Activated T-helper 1 cell treated with anti-CD3 and anti-CD28 coated beads, Interleukin-12 subunit alpha, Interleukin-12 subunit beta, Interleukin-2, Interleukin-4 antibody, amounts not matched to agents 30 ng/mL and 10 ng/mL and 1 ng/mL, durations not matched to agents 14 hours and 24 hours and 36 hours (primary cell): ENCODE measurements at places on chromosomes 2 and 18. TPM values are rescaled to one million over a fixed set of nuclear protein-coding genes. Genes with fewer than 3 reads are reported as not detected.

Gene SLC5A7
- total RNA-seq: not detected in 2 replicates

Gene MARS2
- total RNA-seq: 22.6 and 22.9 TPM in 2 replicates

Gene TACR1
- not detected in 2 replicates for total RNA-seq

Gene TCF23
- not detected in 2 replicates for total RNA-seq

Gene EPB41L3
- total RNA-seq: 1.7 and 2.7 TPM in 2 replicates

Gene TGFA
- total RNA-seq: not detected in 2 replicates

Gene ING5
- total RNA-seq: 50.1 and 57.5 TPM in 2 replicates

Gene CROCC2
- not detected in 2 replicates for total RNA-seq

Gene C2orf78
- not detected in 2 replicates for total RNA-seq

DNA sequence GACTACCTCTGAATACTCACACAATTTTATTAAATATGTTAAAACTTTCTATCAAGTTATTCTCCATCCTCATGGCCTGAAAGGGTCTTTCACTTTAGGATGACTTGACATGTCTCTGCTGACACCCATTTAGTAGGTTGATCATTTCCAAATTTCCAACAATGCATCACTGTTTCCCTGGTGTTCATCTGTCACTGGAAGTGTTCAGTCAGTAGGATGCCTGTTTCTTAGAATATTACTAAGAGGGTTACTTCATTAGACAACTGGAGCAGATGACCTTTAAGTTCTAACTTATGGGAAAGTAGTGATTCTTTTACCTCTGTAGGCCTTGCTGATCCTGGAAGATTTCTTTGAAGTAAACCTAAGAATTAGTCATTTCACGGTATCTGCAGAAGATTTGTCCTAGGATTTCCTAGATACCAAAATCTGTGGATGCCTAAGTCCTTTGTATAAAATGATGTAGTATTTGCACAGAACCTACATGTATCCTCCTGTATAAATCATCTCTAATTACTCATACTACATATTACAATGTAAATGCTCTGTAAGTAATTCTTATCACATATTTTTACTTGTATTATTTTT is 77.7 kb downstream of the MAP3K20 start:
- no peak for DNase-seq
- H3K36me3 ChIP-seq: peaks cover 11% of the 10 kb centered on the region
- peaks cover 54% of the 10 kb centered on the region for H3K4me1 ChIP-seq
- no peak overlapping the region for H3K4me3 ChIP-seq
- H3K27ac ChIP-seq: peak overlapping the region; percentile 22

DNA sequence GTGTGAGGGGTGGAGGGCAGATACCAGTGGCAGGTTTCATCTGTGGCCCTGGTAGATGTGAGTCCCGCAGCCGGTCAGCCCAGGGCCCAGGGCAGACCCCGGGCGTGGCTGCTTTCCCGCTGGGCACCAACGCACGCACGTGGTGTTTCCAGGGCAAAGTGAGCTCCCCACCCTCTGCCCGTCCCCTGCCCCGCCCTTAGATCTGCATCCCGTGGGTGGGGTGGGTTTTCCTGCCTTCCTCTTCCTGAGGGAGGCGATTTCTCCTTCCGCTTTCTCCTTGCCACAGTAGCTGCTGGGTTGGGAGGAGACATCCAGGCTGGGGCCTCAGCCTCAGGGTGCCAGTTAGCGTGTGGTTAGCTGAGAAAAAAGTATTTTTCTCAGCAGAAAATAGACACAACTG is 49.6 kb downstream of the ODC1 start:
- no peak for DNase-seq
- H3K36me3 ChIP-seq: peaks cover 17% of the 10 kb centered on the region
- peak overlapping the region; percentile 40 for H3K27ac ChIP-seq
- H3K4me1 ChIP-seq: peaks cover 19% of the 10 kb centered on the region
- H3K4me3 ChIP-seq: no peak overlapping the region
- no peaks in the 10 kb centered on the region for H3K27me3 ChIP-seq

GRCh38 chr2:228658998-228659397 is 477.5 kb upstream of the SPHKAP start:
- H3K4me3 ChIP-seq: no peak overlapping the region
- no peak overlapping the region for H3K27ac ChIP-seq
- no peak for DNase-seq
- H3K4me1 ChIP-seq: no peaks in the 10 kb centered on the region
- no peaks in the 10 kb centered on the region for H3K27me3 ChIP-seq
- H3K36me3 ChIP-seq: no peaks in the 10 kb centered on the region

DNA sequence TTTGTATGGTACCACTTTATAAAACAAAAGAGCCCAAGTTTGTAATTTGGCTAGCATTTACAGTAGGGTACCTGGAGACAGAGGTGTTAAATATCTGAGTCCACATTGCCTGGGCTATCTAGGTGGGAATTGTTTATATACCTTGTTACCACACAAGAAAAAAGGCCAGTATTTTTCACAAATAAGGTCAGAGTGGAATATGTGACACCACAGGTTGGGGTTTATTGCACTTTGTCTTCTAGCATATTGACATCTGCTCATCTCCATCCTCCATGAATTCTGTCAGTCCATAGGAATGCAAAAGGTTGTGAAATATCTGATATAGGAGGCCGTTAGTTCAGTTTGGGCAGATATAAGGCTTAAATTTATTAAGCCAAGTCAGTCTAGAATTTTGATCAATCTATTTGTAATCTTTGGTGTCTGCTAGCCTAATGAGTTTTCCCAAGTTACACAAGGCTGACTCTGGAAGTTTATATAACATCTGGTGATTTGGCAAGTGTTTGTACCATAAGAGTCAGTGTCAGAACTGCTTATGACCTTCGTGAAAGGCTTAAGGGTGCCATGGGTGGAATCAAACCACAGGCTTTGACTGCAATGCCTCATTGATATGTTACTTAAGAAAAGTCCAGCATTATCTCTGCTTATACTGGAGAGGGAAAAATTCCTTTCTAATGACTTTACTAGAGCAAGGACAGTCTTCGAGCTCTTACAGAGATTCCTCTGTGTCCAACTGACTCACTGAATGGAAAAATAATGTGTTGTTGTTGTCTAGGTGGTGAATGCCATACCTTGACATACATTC is 11.3 kb upstream of the DPP4 start:
- H3K36me3 ChIP-seq: peaks cover 5% of the 10 kb centered on the region
- no peak overlapping the region for H3K4me3 ChIP-seq
- H3K27me3 ChIP-seq: peaks cover 2% of the 10 kb centered on the region

DNA sequence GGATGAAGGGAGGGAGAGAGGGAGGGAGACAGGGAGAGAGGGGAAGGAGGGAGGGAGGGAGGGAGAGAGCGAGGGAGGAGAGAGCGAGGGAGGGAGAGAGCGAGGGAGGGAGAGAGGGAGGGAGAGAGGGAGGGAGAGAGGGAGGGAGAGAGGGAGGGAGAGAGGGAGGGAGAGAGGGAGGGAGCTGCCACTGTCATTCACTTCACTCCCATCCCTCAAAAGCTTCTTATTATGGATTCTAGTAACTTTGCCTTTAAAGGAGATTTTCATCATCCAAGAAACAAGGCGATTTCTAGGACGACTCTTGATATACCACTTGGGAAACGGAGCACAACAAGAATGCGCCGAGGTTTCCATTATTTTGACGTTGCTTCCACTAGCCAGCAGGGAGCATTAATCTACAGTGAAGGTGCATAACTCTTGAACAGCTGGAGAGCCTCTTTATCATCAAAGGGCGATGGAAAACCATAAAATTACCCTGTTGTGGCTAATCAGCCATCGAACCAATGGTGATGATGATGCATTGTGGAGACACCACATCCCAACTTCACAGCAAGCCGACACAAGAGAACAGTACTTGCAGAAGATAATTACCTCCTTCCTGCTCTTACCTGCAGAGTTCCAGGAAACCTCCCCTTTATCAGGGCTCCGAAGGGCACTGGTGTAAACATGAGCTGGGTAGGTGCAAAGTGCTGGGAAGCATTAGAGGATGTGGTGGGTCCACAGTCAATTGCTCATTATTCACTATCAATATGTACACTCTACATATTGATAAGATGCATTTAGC is 130.5 kb downstream of the EIPR1 start:
- peaks cover 32% of the 10 kb centered on the region for H3K36me3 ChIP-seq
- no peak overlapping the region for H3K4me3 ChIP-seq
- H3K27ac ChIP-seq: no peak overlapping the region

DNA sequence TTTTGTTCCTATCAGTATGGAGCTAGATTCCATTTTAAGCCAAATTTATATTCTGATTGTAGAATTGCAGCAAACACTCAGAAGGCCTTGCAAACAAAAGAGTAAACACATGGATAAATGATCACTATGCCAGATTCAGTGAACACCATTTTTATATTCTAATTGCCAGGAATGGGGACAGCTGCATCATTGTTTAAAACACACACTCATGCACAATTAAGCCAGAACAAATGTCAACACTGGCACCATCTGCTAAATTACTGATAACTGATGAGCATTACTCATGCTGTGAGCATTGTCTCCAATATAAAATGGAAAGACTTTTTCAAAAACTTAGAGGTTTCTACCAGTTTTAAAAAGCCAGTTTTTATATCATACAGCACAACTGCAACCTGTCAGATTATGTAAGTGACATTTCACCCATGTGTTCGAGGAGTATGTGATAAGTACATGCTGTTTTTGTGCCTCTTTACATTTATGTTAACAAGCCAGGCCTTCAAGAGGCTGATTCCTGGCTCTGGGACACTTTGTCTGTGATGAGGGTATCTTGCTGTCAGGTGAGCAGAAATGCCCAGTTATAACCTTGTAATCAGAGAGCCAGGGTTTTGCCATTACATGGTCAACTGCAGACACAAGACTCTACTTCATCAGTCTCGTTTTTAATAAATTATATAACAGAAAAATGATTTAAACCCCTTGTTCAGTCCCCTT is 4.4 kb upstream of the ST8SIA5 start:
- peaks cover 5% of the 10 kb centered on the region for H3K4me1 ChIP-seq
- no peak overlapping the region for H3K4me3 ChIP-seq
- peaks cover 51% of the 10 kb centered on the region for H3K27me3 ChIP-seq
- H3K27ac ChIP-seq: no peak overlapping the region
- H3K36me3 ChIP-seq: no peaks in the 10 kb centered on the region

DNA sequence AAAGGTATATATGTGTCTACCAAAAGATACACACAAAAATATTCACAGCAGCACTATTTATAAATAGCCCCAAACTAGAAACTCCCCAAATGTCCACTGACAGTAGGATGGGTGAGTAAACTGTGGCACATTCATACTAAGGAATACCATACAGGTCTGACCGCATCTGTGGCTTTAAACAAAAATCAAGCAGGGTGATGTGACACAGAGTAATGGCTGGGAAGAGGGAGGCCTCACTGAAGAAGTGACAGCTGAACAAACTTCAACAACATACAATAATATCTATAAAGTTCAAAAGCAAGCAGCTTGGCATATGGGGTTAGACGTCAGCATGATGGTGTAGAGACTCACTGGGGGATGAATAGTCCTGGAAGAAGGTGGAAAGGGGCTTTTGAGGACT is 115.1 kb upstream of the PPP1CB start:
- H3K27ac ChIP-seq: no peak overlapping the region
- peaks cover 22% of the 10 kb centered on the region for H3K4me1 ChIP-seq
- DNase-seq: no peak
- no peaks in the 10 kb centered on the region for H3K27me3 ChIP-seq
- H3K4me3 ChIP-seq: no peak overlapping the region

GRCh38 chr2:178327516-178327915 is 123.5 kb downstream of the PRKRA start:
- H3K36me3 ChIP-seq: no peaks in the 10 kb centered on the region
- no peak overlapping the region for H3K27ac ChIP-seq
- H3K27me3 ChIP-seq: peaks cover 20% of the 10 kb centered on the region
- H3K4me1 ChIP-seq: no peaks in the 10 kb centered on the region
- no peak for DNase-seq

- H3K4me3 ChIP-seq: no peak overlapping the region
- H3K27me3 ChIP-seq: peaks cover 10% of the 10 kb centered on the region
- peaks cover 5% of the 10 kb centered on the region for H3K4me1 ChIP-seq
- peaks cover 2% of the 10 kb centered on the region for H3K36me3 ChIP-seq
- no peak overlapping the region for H3K27ac ChIP-seq
Measured at GRCh38 chr2:74735564-74735963, 81.5 kb downstream of the SEMA4F start.

DNA sequence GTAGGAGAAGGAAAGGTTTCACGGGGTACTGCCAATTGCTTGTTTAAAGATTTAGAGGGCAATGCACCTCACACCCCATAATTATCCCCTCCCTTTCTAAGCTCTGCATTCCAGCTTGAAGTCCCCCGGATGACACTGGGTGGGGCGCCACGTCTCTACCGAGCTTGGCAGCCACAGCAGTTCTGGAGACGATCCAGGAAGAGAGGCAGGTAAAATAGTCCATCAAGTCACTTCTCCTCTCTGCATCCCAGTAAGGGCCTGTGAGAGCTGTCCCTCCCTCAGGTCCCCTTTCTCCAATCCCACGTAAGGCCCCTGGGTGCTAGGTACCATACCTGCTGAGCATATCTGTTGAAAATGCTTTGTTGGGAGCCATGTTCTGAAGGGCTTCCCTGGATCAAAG is 65.7 kb downstream of the CAPN13 start:
- H3K4me1 ChIP-seq: no peaks in the 10 kb centered on the region
- no peak for DNase-seq
- no peak overlapping the region for H3K27ac ChIP-seq
- no peaks in the 10 kb centered on the region for H3K36me3 ChIP-seq

DNA sequence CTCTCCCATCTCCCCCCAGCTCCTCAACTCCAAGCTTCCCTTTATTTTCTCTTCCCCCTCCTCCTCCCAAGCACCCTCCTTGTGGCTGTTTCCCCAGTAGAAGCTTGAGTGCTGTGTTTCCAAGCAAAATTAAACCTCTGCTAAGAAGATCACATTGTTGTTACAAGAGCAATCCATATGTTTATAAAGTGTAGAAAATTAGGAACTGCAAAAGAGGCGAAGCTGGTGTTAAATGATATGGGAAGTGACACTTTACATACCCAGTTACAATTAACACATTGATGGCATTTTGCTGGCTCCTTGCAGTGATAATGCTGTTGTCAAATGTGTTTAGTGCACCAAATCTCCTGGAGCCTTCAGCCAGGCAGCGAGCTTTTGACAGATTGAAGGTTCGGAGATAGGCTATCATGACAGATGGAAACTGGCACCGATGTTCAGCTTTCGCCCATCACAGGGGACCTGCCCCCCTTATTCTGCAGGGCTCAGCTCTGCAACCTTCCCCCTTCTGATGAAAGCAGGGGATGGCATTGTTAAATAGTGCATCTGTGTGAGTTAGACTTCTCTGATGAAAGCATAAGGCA is 259.8 kb upstream of the ATP5MC3 start:
- H3K27me3 ChIP-seq: peaks cover 2% of the 10 kb centered on the region
- H3K27ac ChIP-seq: no peak overlapping the region
- H3K4me3 ChIP-seq: no peak overlapping the region

GRCh38 chr2:9777081-9777480 is 66.2 kb upstream of the TAF1B start:
- no peak overlapping the region for H3K4me3 ChIP-seq
- H3K27ac ChIP-seq: no peak overlapping the region
- no peaks in the 10 kb centered on the region for H3K36me3 ChIP-seq
- H3K4me1 ChIP-seq: peaks cover 34% of the 10 kb centered on the region
- DNase-seq: no peak
